ENCODE measurements at places on chromosomes 3 and 15. TPM values are rescaled to one million over a fixed set of nuclear protein-coding genes. Genes with fewer than 3 reads are reported as not detected.

- peaks cover 21% of the 10 kb centered on the region for H3K27me3 ChIP-seq
- no peak overlapping the region for H3K27ac ChIP-seq
- DNase-seq, result peak; percentile 16
- H3K4me3 ChIP-seq, result no peak overlapping the region
- no peaks in the 10 kb centered on the region for H3K36me3 ChIP-seq
- H3K4me1 ChIP-seq, result no peaks in the 10 kb centered on the region
Observed at GRCh38 chr15:74817370-74817737, 4.7 kb downstream of the LMAN1L start.

The CTXND1 gene
- polyA plus RNA-seq, result not detected

The CP gene
- polyA plus RNA-seq, result not detected

GRCh38 chr3:192223815-192224214 lies 503.5 kb downstream of the FGF12 start:
- DNase-seq, result no peak
- no peak overlapping the region for H3K4me3 ChIP-seq
- H3K27me3 ChIP-seq, result no peaks in the 10 kb centered on the region
- H3K36me3 ChIP-seq, result no peaks in the 10 kb centered on the region

DNA sequence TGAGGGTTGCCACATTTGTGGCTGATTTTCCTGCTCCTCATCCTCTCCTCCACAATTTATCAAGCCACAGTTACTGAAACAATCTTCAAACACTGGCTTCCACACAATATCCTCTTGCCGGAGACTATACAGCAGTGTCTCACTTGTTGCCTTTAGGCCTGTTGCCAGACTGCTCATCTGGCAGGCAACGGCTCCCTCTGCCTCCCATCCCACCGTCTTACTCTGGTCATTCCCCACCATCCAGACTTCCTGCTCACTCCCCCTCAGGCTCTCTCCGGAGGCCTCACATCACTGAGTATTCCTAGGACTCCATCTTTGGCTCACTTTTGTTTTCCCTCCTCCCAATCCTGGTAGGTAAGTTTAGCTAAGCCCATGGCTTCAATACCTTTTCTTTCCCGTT lies 301.9 kb downstream of the IL20RB start:
- DNase-seq, result no peak
- no peaks in the 10 kb centered on the region for H3K27me3 ChIP-seq
- H3K4me3 ChIP-seq, result no peak overlapping the region
- no peaks in the 10 kb centered on the region for H3K36me3 ChIP-seq

GRCh38 chr3:166114448-166114847 lies 277.2 kb upstream of the BCHE start:
- no peak overlapping the region for H3K4me3 ChIP-seq
- no peak for DNase-seq
- no peaks in the 10 kb centered on the region for H3K36me3 ChIP-seq

DNA sequence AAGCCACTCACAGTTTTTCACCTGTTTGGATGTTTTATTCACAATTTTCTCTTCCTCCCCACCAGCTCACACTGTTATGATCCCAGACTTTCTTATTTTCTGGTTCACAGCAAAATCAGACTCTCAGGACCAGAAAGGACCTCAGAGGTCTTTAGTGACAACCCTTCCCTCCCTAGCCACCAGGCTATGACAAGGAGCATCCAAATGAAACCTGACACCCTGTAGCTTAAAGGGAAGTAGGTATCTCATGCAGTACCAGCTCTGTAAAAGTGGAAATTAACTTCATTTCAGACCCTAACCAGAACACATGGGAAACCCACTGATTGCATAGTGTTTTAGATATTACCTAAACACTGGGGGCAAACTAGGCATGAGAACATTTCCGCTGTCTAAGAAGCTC lies 45.3 kb downstream of the ATP13A5 start:
- no peaks in the 10 kb centered on the region for H3K27me3 ChIP-seq
- H3K36me3 ChIP-seq, result no peaks in the 10 kb centered on the region
- DNase-seq, result no peak
- H3K27ac ChIP-seq, result no peak overlapping the region

DNA sequence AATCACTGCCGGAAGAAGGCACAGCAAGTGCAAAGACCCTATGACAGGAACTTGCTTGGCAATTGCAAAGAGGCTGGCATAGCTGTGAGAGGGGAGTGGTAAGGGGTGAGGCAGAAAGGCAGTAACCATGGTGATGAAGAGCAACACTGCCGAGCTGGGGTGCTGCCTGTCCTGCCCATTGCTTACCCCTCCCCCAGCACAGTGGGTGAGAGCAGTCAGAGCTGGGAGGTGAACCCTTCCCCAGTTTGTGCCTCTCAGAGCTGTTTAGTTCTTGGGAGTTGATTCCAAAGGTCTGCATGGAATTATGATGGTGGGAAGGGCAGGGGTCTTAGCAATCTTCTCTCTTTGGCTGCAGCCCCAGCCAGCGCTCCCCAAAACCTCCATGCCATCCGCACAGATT lies 8.8 kb downstream of the TYRO3 start:
- no peak overlapping the region for H3K4me3 ChIP-seq
- peaks cover 19% of the 10 kb centered on the region for H3K4me1 ChIP-seq
- no peak for DNase-seq
- no peaks in the 10 kb centered on the region for H3K27me3 ChIP-seq
- peaks cover 15% of the 10 kb centered on the region for H3K36me3 ChIP-seq
- peak overlapping the region; percentile 30 for H3K27ac ChIP-seq

DNA sequence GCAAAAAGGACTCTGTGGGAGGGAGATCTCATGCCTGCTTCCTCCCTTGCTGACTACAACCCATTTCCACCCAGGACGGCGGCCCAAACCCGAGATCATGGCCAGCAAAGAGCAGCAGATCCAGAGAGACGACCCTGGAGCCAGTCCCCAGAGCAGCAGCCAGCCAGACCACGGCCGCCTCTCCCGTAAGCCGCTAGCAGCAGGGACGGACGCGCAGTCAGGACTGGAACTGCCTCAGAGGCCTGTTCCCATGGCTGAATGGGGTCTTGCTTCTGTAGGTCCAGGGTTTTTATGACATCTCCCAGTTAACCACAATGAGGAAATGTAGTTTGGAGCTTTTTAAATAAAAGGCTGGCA lies 67.2 kb downstream of the BOC start:
- H3K4me3 ChIP-seq, result no peak overlapping the region
- no peak for DNase-seq
- no peak overlapping the region for H3K27ac ChIP-seq
- peaks cover 53% of the 10 kb centered on the region for H3K36me3 ChIP-seq
- H3K27me3 ChIP-seq, result peaks cover 5% of the 10 kb centered on the region

The KLF15 gene
- polyA plus RNA-seq, result 0.24 TPM

DNA sequence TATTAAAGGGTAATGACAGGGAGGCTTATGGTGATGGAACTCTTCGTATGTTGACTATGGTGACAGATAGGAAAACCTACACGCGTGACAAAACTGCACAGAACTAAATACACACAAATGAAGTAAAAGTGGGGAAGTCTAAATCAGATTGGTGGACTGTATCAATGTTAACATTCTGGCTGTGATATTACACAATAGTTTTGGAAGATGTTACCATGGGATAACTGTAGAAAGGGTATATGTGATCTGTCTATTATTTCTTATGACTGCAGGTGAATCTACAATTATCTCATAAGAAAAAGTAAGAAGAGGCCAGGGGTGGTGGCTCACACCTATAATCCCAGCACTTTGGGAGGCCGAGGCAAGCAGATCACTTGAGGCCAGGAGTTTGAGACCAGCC lies 9.1 kb downstream of the HIGD2B start:
- no peak overlapping the region for H3K27ac ChIP-seq
- H3K4me1 ChIP-seq, result no peaks in the 10 kb centered on the region
- DNase-seq, result no peak
- no peak overlapping the region for H3K4me3 ChIP-seq
- no peaks in the 10 kb centered on the region for H3K36me3 ChIP-seq

DNA sequence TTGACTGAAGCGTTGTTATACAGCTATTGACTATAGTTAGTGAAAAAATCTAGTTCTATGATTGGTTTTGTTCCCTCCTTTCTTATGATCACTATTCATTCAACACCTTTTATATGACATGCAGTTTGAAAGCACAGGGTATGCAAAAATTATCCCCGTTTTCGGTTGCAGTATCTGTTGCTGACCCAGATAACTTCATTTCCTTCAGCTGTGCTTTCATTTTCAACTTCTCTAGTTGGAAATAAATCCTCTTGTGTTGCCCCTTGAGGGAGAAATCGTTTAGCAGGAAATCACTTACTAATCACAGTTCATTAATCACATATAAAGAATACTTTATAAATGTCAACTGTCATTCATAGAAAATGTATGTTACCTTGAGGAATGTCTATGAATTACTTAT lies 55.1 kb downstream of the MBNL1 start:
- DNase-seq, result no peak
- peaks cover 9% of the 10 kb centered on the region for H3K4me1 ChIP-seq
- no peaks in the 10 kb centered on the region for H3K27me3 ChIP-seq
- H3K27ac ChIP-seq, result no peak overlapping the region

DNA sequence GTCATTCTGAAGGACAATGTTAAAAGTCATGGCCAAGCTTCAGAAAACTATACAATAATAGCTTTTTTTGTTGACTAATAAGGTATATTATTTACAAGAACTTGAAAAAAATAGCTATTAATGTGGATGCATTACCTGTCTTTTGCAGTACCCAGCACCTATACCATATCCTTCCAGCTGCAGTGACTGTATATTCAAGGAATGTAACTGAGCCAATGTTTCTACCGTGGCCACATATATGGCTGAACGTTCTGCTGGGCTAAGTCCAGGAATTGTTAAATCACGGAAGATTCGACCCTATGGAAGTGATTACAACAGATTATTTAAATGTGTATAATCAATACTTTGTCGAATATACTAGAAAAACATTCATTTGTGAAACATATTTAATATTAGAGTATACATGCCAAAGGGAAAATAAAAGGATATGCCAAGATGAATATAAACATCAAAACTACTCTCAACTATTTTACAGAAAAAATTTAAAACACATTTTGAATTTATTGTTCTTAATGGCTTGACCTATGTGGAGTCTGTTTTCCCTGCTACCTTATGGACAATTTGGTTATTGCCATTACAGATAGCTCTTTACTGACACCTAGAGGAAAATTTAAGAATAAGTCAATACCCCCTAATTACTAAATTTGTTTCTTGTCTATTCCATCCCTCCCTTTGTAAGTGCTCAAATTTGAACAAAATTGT lies 17.6 kb downstream of the ACAD11 start:
- no peak overlapping the region for H3K27ac ChIP-seq
- peak; percentile 67 for DNase-seq
- no peak overlapping the region for H3K4me3 ChIP-seq
- peaks cover 9% of the 10 kb centered on the region for H3K4me1 ChIP-seq

GRCh38 chr3:119195151-119195476 lies 21.7 kb downstream of the UPK1B start:
- H3K4me3 ChIP-seq, result no peak overlapping the region
- no peaks in the 10 kb centered on the region for H3K36me3 ChIP-seq
- DNase-seq, result no peak
- H3K4me1 ChIP-seq, result peaks cover 12% of the 10 kb centered on the region

Data from IMR-90 (cell line).